ENCODE measurements at places on chromosomes 4 and X.

GRCh38 chrX:13077168-13077567 lies 32.7 kb upstream of the FAM9C start:
- peak; percentile 49 for DNase-seq

- no peak for DNase-seq
These were observed 74.9 kb downstream of the NSG1 start for GRCh38 chr4:4461850-4462249.

DNA sequence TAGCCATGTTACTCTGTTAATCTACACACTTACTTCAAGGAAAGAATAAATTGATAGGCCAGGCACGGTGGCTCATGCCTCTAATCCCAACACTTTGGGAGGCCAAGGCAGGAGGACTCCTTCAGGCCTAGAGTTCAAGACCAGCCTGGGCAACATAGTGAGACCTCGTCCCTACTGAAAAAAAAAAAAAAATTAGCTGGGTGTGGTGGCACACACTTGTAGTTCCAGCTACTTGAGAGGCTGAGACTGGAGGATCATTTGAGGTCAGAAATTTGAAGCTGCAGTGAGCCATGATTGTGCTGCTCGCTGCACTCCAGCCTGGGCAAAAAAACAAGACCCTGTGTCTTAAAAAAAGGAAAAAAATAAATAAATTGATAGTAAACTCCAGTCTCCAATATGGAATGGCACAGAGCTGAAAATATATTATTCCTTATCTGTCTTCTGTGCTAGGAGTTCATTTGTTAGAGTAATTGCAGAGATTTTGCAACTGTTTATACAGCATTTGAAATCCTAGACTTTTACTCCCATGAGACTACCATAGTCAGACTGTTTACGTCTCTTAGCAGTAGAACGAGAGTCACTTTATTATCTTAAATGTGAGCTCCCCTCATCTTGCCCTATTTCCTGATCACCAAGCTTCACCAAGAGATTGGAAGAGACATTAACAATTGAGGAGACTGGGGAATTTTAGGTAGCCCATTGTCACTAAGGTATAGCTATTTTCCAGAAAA lies 18.8 kb upstream of the TMEM131L start:
- DNase-seq, result peak; percentile 73

DNA sequence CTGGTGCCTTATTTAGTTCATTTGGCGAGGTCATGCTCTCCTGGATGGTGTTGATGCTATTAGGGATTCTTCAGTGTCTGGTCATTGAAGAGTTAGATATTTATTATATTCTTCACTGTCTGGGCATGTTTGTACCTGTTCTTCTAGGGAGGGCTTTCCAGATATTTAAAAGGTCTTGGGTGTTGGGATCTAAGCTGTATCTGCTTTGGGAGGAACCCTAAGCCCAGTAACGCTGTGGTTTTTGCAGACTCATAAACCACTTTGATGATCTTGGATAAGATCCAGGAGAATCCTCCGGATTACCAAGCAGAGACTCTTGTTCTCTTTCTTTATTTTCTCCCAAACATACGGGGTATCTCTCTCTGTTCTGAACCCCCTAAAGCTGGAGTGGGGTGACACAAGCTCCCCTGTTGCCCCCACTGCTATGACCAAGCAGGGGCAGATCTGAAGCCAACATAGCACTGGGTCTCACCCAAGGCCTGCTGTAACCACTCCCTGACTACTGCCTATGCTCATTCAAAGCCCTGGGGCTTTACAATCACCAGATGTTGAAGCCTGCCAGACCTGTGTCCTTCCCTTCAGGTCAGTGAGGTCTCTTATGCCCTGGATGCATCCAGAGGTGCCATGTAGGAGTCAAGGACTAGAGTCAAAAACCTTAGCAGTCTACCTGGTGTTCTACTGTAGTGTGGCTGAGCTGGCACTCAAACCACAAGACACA lies 187.6 kb downstream of the GUCY2F start:
- peak; percentile 32 for DNase-seq

GRCh38 chr4:8039290-8039689 lies 99.6 kb upstream of the AFAP1 start:
- no peak for DNase-seq

DNA sequence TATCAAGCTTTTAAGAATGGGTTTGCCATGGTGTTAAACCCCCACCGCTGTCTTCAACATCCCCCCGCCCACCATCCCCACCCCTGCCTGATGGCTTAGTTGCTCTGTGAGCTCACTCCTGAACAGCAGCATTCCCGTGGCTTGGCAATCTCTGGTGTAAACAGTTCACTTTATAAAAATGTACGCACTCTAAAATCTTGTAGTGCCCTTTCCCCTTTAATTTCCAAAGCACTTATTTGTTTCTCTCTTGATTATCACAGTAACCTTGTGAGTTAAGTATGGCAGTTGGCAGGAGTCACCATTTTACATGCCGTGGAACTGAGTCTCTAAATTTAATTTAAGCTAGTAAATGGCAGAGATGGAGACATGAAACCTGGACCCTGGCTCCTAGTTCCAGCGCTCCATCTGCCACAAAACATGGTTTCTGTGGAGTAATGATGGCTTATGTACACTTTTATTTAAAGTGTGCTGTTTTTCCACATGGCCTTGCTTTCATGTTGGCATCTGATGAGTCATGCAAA lies 123.1 kb downstream of the AFF1 start:
- peak; percentile 28 for DNase-seq

DNA sequence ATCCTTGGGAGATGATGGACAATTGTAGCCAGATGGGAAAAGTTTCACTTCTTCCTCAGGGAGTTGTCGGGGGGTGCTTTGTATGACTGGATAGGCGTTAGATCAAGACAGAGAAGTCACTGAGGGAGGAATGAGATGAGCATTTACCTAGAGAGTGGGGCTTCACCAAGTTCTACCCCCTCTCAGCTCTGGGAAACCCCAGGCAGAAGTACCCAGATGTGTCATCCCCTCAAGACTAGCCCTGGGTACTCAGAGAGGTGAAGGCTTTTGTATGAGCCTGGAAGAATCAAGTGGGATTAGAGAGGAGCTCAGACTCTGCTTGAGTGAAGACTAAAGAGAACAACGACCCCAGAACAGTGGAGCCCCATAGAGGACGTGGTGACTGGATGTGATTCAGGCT lies 1.9 kb downstream of the MAGEB1 start:
- DNase-seq, result no peak

GRCh38 chr4:174749091-174749490 lies 80.0 kb downstream of the GLRA3 start:
- peak; percentile 7 for DNase-seq

- DNase-seq, result no peak
These were observed 1.8 kb upstream of the JADE3 start for GRCh38 chrX:46910415-46910814.

GRCh38 chr4:24497221-24497620 lies 87.1 kb downstream of the DHX15 start:
- DNase-seq, result no peak

DNA sequence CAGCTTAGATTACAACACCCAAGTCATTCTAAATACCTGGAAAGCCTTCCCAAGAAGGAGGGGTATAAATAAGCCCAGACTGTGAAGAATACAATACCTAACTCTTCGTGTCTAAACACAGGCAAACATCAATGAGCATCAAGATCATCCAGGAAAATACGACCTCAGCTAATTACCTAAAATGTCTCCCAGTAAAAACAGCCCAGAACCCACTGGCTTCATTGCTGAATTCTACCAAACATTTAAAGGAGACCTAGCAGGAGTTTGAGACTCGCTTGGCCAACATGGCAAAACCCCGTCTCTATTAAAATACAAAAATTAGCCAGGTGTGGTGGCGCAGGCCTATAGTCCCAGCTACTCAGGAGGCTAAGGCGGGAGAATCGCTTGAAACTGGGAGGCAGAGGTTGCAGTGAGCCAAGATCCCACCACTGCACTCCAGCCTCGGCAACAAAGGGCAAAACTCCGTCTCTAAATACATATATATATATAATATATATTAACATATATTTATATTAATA lies 19.1 kb upstream of the HSFX4 start:
- no peak for DNase-seq

DNA sequence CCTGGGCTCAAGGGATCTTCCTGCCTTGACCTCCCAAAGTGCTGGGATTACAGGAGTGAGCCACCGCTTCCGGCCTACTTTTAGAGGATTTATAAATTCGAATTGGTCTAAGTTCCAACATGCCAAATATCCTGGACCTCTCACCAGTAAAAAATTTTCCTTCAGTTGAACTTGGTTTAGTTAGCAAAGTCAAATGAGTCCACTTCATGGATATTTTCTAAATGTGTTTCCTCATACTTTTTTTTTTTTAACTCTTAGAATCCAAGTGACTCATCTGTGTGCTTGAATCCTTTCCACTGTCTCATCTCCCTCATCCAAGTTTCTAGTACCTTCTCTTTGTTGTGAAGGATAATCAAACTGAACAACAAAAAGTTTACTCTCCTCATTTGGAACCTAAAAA lies 49.7 kb downstream of the RBM47 start:
- peak; percentile 80 for DNase-seq

- no peak for DNase-seq
These were observed 28.2 kb downstream of the UVSSA start for GRCh38 chr4:1375051-1375721.

- no peak for DNase-seq
These were observed 526.5 kb downstream of the TRIML1 start for GRCh38 chr4:188665491-188666457.

DNA sequence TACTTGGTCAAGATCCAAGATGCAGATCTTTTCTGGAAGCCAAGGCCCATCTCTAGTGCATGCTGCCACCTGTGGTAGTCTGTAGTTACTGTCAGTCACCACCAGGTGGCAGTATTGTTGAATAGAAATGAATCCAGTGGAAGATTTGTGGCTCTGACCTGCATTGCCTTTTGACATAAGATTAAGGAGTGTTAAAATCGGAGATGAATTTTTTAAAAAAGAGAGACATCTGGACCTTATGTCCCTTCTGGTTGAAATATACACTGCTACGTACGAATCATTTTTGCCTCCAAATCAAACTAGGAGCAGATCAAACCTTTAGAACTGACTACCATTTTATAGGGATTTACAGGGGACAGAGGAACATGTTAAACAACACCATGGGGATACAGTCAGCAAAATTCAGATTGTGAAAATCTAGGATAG lies 46.9 kb upstream of the RHOH start:
- DNase-seq, result peak; percentile 64

GRCh38 chrX:135531813-135532212 lies 11.4 kb downstream of the INTS6L start:
- DNase-seq, result no peak

DNA sequence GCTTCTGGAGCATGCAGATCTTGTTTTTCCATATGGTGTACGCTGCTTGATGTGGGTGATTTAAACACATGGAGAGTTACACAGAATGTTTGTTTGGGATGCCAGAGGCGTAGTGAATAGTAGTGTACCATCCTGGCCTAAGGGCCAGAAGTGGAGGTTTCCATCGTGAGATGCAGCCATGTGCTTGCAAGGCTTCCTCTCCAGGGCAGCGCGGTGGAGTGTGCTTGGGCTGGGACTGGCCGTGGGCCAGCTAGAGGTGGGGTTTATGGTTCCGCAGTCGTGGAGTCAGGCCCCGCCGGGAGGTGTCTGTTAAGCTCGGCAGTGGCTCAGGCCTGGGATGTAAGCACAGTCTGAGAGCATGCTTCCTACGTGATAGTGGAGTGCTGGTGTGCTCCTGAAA lies 14.0 kb downstream of the STOX2 start:
- DNase-seq, result no peak

DNA sequence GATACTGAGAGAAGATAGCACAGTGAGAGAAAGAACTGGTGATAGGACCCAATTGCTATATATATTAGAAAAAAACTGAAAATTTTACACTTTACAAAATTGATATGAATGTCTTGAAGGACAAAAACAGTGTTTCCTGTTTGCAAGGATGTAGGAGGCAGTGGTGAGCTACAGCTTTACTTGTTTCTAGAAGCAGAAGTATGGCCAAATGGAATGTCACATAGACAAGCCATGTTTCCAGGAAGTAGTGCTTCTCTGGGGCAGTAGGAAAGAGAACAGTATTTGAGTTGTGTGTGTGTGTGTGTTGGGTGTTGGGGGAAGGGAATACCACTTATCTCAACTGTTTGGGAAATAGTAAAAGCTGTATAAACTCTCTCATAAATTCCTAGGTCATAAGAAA lies 60.9 kb upstream of the IBSP start:
- no peak for DNase-seq

GRCh38 chr4:35723973-35724372 lies 520.3 kb downstream of the ARAP2 start:
- no peak for DNase-seq

- DNase-seq, result no peak
These were observed 184.9 kb downstream of the NAF1 start for GRCh38 chr4:162981823-162982222.

- no peak for DNase-seq
These were observed 99.5 kb upstream of the CTSO start for GRCh38 chr4:156053174-156053573.

GRCh38 chrX:12771445-12772069 lies 19.7 kb upstream of the PRPS2 start:
- peak; percentile 11 for DNase-seq

DNA sequence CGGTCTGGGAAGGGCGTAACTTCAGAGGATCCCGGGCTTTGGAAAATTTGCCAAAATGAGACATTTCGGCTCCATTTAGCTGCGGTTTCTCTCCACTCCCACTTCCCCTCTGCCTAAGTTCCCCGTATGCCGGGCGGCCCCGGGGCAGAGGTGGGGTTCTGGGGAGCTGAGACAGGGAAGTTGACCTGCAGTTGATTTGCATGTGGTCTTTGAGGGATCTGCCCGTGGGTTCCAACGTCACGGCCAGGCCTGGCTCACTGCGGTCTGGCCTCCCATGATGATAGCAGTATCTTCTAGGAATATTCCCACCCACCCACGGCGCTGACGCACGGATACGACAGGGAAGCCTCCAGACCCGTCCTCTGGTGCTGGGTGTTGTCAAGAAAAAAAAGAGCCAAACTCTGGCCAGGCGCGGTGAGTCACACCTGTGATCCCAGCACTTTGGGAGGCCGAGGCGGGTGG lies 27.3 kb upstream of the CRLF2 start:
- no peak for DNase-seq

GRCh38 chr4:157992038-157992705 lies 180.7 kb downstream of the GASK1B start:
- DNase-seq, result peak; percentile 67

GRCh38 chr4:139710073-139710472 lies 44.5 kb downstream of the MGST2 start:
- DNase-seq, result no peak

DNA sequence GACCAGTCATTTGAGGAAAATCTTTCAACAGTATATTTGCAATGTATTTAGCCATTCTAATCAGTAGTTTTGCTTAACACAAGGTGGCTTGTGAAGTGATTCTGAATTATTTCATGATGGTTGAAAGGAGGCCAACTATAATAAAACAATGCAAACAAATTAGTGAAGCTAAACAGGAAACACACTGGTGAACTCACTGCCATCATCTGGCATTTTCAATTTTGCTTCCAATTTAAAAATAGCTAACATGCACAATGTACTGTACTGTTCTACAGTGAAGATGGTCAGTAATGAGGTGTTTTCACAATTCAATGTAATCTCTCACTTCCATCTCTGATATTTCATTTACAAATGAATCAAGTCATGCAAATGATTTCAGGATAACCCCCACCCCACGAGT lies 31.1 kb downstream of the PGRMC2 start:
- DNase-seq, result no peak

Measured in fibroblast of skin of right quadriceps (primary cell).